ENCODE measurements at places on chromosomes 5 and 9.
A peak's percentile ranks its signal among the peaks of the same experiment; 100 is the strongest.

DNA sequence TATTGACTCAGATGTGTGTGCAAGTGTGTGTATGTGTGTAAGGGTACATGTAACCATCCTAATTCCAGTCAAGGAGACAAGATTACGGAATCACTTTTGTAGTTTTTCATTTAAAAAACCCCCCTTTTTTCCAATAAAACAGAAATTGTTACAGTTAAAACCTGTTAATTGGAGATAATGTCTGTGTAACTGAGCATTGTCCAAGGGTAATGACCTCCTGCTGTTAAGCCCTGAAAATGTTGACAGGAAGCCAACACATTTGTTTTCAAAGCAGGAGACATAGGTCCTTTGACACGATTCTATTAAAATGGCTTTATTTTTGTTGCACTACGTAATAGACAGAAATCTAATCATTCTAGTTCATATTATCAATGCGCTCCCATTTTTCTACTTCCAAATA, 457.3 kb upstream of the ARRDC3 start:
- DNase-seq = no peak

DNA sequence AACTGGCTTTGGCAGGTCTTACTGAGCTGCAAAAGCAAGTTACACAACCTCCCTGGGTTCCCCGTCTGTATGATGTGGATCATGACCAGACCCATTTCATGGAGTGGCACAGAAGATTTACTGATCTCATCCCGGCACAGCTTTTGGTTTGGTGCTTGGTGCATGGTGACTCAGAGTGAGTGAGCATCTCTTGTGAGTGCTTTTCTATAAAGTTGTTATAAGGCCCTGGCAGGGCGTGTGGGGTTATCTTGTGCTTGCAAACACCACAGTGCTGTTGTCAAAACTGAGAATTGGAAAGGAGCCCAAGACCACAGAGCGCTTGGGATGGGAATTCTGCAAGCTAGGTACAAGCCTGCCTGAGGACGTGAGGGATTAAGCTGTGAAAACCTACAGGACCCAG, 425.2 kb downstream of the GADD45G start:
- DNase-seq = no peak

DNA sequence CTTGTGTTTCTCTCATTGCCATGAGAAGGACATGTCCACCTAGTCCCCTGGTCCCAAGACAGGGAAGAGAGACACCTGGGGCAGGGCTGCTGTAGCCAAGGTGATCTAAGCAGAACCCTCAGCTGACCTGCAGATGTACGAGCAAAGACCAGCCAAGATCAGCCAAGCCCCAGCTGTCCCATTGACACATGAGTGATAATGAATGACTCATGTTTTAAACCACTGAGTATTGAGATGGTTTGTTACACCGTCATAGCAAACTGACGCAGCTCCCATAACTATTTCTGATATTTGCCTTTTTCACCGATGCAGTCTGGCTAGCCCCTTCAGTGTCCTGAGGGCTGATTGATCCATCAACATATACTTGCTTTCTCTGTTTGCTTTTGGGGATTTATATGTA, 6.7 kb downstream of the OR1K1 start:
- peak; percentile 2 for DNase-seq

DNA sequence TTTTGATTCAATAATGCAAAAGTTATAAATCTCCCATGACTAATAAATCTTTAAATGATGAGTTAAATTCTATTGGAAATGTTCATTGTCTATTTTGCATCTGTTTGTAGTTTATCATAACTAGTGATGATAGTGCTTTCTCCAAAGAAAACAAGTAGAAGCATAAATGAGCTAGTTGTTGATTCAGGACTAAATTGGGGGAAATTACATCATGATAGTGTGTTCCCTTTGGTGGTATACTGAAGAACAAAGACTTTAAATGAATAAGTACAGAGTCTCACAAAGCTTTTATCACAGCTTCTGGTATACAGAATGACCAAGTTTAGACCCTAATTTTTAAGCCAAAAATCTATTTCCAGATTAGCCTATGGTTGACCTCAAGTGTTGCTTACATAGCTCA, 173.8 kb downstream of the MCTP1 start:
- no peak for DNase-seq

- DNase-seq = no peak
These were observed 1.1 kb downstream of the PCYOX1L start for GRCh38 chr5:149358868-149359495.

GRCh38 chr5:135503871-135504270, 31.9 kb downstream of the NEUROG1 start:
- DNase-seq = no peak

DNA sequence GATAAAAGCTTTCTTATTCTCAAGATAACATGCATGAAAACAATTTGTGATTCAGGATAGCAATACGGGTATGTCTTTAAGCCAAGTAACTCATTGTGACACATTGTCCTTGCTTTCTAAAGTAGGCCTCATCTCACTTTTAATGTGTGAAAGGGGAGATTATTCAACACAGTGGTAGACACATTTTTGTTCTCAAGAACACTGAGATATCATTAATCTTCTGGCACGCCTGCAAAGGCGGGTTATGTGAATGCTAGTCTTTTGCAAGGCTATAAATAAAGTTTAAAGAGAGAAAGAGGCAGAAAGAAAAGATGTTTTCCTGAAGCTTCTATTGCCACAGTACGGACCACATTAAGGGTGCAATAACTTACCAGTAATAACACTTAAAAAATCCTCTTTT, 181.8 kb upstream of the MEF2C start:
- no peak for DNase-seq

- no peak for DNase-seq
These were observed 33.9 kb downstream of the PSMB7 start for GRCh38 chr9:124381170-124381945.

DNA sequence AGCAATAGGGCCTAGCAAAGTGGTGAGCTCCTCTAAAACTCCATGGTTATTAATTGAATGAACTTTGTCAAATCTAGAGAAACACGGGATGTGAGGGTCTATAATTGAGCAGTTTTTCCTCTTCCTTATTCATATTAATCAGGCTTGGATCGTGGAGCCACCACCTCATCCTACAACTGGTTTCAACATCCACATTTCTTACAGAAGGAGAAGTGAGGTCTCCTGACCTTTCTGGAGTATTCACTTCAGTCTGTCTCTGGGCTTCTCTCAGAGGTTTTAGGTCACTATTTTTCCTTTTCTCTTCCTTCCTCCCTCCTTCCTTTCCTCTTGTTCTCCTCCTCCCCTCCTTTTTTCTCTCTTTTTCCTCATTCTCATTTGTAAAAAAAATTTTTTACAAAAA, 177.3 kb upstream of the ACTBL2 start:
- DNase-seq = no peak

GRCh38 chr5:17302106-17302505, 84.7 kb downstream of the BASP1 start:
- no peak for DNase-seq

- DNase-seq = no peak
These were observed 114.2 kb downstream of the ANXA1 start for GRCh38 chr9:73265876-73266275.

DNA sequence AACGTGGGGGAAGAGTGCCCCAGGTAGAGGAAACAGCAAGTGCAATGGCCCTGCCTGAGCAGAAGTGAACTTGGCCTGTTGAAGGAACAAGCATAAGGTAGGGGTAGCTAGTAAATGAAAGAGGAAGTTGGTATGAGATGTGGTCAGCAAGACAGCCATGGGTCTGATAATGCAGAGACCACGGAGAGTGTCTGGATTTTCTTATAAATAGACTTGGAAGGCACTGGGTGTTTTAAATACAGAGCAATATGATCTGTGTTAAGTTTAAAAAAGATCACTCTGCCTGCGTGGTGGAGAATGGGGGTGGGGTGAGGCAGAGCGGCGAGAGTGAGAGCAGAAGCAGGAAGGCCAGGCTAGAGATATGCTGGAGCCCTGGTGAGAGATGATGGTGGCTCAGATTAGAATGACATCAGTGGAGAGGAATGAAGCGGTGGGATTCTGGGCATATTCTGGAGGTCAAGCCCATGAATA, 4.2 kb downstream of the ADAM19 start:
- peak; percentile 34 for DNase-seq

GRCh38 chr9:15293804-15294316, 13.2 kb downstream of the TTC39B start:
- DNase-seq = no peak

- DNase-seq = no peak
These were observed 118.1 kb downstream of the WNK2 start for GRCh38 chr9:93301911-93302541.

DNA sequence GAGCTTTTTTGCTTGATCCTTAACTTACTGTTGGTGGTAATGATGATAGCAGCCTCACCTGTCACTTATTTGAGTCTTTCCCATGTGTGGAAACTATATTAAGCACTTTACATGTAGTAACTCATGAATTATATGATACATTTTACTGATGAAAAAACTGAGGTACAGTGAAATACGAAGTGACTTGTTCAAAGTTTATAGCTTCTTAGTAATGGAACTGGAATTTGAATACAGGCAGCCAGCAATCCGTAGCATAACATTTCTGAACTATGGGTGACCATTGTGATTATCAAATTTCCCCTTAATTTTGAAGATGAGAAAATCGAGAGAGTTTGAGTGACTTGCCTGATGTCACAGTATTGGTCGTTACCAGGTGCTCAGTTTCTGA, 17.3 kb downstream of the SCAMP1 start:
- no peak for DNase-seq

- DNase-seq = no peak
These were observed 115.1 kb upstream of the MVB12B start for GRCh38 chr9:126211441-126212074.

DNA sequence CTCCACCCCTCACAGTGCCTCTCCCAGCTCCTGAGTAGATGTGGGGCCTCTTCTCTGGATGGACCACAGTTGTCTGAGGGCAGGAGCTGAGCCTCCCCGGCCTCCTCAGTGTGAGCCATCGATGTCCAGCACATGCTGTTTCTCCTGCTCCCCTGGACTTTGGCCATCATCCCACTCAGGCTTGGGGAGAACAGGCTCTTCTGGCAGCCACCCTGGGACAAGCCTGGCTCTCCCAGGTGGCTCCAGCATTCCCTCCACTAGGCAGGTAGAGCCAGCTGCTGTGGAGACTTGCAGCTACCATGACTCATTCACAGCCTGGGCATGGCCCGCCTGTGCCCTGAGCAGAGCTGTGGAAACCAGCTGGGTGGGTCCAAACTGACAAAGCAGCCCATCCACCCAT, 77.0 kb downstream of the CSNK1A1 start:
- DNase-seq = no peak

DNA sequence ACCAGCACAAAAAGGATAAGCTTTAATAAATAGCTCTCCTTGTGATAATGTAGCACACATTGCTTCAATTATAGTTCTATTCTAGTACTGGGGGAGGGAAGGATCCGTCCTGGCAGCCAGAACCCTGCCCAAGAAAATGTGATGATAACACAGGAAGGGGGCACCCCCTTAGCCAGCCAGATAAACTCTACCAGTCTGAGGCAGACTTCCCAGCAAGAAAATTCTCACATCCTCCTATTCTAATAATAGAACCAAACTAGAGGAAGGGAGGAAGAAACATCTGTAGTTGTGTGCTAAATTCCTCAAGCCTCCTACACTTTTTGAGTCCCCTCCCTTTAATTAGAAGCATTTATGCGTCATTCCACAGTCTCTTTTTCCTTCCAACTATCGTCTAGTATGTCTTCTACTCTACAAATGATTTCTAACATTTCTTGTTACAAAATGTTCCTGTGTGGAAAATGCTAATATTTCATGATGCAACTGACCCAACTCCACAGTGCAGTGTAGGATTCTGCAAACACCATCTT, 261.0 kb downstream of the SEMA5A start:
- DNase-seq = no peak

DNA sequence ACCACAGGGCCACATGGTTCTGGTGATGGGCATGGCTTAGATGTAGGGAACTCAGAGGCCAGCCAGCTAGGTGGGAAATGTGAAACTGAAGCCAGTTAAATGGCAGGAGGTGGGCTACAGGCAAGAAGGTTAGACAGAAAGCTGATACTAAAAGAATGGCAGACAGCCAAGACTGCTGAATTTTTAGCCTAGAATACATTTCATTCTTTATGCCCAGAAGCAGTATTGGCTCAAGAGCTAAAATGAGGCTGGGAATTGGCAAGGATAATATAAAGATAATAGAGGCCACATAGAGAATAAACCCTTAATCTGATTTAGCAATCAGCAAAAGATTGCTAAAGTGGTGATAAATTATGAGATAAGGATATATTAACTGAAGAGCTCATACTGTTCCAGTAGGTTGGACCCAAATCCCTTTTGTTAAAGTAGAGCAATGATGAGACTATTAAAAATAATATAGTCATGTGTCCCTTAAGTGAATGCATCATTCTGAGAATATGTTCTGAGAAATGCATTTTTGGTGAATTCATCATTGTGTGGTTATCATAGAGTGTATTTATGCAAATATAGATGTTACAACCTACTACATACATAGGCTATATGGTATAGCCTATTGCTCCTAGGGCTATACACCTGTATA, 234.3 kb downstream of the CHSY3 start:
- no peak for DNase-seq

DNA sequence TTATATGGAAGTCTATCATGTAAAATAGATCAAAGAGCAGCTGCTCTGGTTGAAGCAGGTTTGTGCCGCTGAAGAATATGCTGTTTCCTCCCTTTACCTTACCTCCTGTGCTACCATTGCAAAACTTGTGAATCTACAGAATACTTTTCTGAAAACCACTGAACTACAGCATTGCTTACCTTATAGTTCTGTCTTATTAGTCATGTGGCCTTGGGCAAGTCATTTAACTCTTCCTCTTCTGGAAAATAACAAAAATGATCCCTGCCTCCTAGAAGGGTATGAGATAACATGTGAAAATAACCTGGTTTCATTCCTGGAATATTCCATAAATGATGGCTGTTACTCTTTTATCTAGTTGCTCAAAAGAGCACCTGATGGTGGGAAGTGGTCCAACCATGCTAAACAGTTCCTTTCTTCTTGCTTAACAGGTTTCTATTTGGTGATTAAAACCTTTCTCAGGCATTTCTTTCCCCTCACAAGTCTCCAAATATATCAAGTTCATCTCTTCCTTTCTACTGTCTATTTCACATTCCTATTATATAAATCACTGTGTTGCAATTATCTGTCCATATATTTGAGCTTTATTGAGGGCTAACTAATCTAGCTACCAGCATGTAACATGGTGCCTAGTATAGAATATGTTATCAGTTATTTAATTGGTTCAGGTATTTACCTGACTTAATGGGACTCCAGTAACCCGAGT, 15.0 kb downstream of the TRIM32 start:
- DNase-seq = no peak

DNA sequence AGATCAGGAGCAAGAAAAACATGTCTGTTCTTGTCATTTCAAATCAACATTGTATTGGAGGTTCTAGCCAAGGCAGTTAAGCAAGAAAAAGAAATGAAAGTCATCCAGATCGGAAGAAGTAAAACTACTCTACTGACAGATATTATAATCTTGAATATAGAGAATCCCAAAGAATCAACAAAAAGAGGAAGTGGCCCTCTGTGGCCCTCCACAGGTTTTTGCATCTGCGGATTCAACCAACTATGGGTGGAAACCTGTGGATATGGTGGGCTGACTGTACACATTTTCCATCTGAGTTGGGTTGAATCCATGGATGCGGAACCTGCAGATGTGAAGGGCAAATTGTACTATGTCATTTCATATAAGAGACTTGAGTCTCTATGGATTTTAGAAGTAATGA, 35.1 kb downstream of the GAS1 start:
- DNase-seq = no peak

GRCh38 chr5:82884821-82885471, 192.2 kb downstream of the TMEM167A start:
- no peak for DNase-seq

- no peak for DNase-seq
These were observed 23.6 kb upstream of the PDE4D start for GRCh38 chr5:59917121-59917520.
